ENCODE measurements at places on chromosomes 6 and 20. TPM values are rescaled to one million over a fixed set of nuclear protein-coding genes. Genes with fewer than 3 reads are reported as not detected.

- H3K27me3 ChIP-seq = peaks cover 8% of the 10 kb centered on the region
- H3K27ac ChIP-seq = no peak overlapping the region
- H3K36me3 ChIP-seq = no peaks in the 10 kb centered on the region
- no peak overlapping the region for H3K4me3 ChIP-seq
- DNase-seq = no peak
These were observed 28.3 kb downstream of the RSPO4 start for GRCh38 chr20:973785-974194.

APCDD1L gene
- 1.1 TPM for total RNA-seq

DNA sequence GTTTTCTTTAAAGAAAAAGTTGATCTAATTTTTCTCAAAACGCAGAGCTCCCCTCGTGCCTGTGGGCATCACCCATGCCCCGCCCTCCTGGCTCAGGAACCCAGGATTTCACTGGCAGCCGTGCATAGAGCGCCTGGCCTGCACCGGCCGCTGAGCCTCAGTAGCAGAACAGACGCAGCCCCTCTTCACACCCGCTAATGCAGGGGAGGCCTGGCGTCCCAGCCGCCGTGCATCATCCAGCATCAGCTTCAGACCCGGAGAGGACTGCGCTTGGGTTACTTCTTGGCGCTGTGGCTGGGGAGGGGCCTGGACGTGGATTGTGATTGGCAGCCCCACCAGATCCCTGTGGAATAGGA is 18.1 kb downstream of the RBM38 start:
- no peak overlapping the region for H3K27ac ChIP-seq
- no peak for DNase-seq
- no peaks in the 10 kb centered on the region for H3K4me1 ChIP-seq
- peaks cover 47% of the 10 kb centered on the region for H3K36me3 ChIP-seq
- no peak overlapping the region for H3K4me3 ChIP-seq
- H3K27me3 ChIP-seq = no peaks in the 10 kb centered on the region

GRCh38 chr6:6556161-6556737 is 32.3 kb upstream of the LY86 start:
- no peak overlapping the region for H3K27ac ChIP-seq
- no peak overlapping the region for H3K4me3 ChIP-seq
- no peaks in the 10 kb centered on the region for H3K27me3 ChIP-seq
- peaks cover 2% of the 10 kb centered on the region for H3K4me1 ChIP-seq
- no peak for DNase-seq
- H3K36me3 ChIP-seq = no peaks in the 10 kb centered on the region

DNA sequence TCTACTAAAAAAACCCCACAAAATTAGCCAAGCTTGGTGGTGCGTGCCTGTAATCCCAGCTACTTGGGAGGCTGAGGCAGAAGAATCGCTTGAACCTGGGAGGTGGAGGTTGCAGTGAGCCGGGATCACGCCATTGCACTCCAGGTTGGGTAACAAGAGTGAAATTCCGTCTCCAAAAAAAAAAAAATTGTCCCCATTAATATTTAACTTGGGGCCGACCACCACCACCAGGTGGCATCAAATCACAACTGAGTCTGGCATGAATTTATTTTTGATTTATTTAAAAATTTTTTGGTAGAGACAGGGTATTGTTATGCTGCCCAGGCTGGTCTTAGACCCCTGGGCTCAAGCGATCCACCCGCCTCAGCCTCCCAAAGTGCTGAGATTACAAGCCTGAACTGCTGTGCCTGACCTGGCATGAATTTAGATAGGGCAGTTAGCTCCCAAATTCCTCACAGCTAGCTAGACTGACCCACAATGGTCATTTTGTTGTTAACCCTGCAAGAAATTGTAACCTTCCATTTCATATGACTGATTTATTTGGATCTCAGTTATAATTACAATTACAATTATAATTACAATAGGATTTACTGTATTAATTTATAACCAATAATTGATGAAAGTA is 17.1 kb upstream of the BEND3 start:
- H3K4me1 ChIP-seq = no peaks in the 10 kb centered on the region
- H3K27me3 ChIP-seq = no peaks in the 10 kb centered on the region
- peak; percentile 6 for DNase-seq
- H3K36me3 ChIP-seq = no peaks in the 10 kb centered on the region
- H3K27ac ChIP-seq = no peak overlapping the region
- no peak overlapping the region for H3K4me3 ChIP-seq

MAP3K7 gene
- 26.6 TPM for total RNA-seq

STMND1 gene
- total RNA-seq = not detected

- H3K27me3 ChIP-seq = no peaks in the 10 kb centered on the region
- H3K4me1 ChIP-seq = no peaks in the 10 kb centered on the region
- H3K36me3 ChIP-seq = peaks cover 5% of the 10 kb centered on the region
- no peak overlapping the region for H3K27ac ChIP-seq
- DNase-seq = no peak
These were observed 31.8 kb downstream of the TREML1 start for GRCh38 chr6:41122373-41122772.

GRCh38 chr20:16106191-16106849 is 466.9 kb downstream of the KIF16B start:
- H3K27me3 ChIP-seq = no peaks in the 10 kb centered on the region
- H3K4me1 ChIP-seq = no peaks in the 10 kb centered on the region
- H3K36me3 ChIP-seq = no peaks in the 10 kb centered on the region
- no peak overlapping the region for H3K27ac ChIP-seq
- no peak overlapping the region for H3K4me3 ChIP-seq
- no peak for DNase-seq

CYP39A1 gene
- 39.0 TPM for total RNA-seq

GRCh38 chr6:66717801-66718200 is 1010.8 kb upstream of the EYS start:
- DNase-seq = no peak
- H3K27me3 ChIP-seq = no peaks in the 10 kb centered on the region
- H3K4me1 ChIP-seq = no peaks in the 10 kb centered on the region
- no peak overlapping the region for H3K4me3 ChIP-seq
- H3K27ac ChIP-seq = no peak overlapping the region
- no peaks in the 10 kb centered on the region for H3K36me3 ChIP-seq

AVP gene
- total RNA-seq = not detected

GRCh38 chr6:105619971-105620741 is 217.3 kb upstream of the PREP start:
- no peaks in the 10 kb centered on the region for H3K27me3 ChIP-seq
- no peak overlapping the region for H3K27ac ChIP-seq
- no peaks in the 10 kb centered on the region for H3K36me3 ChIP-seq
- H3K4me1 ChIP-seq = no peaks in the 10 kb centered on the region
- DNase-seq = no peak

DNA sequence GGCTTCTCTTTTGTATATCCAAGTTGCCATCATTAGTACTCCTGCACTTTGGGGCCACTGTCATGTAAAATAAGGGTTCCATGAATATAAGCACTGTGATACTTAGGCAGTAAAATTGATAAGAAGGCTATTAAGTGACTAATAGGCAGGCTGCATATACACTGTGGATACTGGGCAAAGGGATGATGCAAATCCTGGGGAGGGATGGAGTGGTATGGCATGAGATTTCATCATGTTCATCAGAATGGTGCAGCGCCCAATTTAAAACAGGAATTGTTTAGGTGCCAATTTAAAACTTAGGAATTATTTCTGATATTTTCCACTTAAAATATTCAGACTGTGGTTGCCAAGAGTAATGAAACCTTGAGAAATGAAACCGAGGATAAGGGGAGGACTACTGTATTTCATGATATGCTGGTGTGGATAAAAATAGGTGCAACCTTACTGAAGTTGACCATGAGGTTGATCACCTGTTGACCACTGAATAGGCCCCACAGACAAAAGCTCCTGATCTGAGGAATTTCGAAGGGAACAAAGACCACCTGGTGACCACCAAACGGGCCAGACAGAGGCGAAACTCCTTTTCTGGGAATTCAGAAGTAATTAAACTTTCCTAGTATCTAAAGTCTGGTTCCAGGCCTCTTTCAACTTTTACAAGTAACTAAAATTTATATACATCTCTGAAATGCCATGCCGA is 4.9 kb upstream of the TRIM39 start:
- no peak overlapping the region for H3K4me3 ChIP-seq
- no peaks in the 10 kb centered on the region for H3K36me3 ChIP-seq
- no peak overlapping the region for H3K27ac ChIP-seq
- H3K4me1 ChIP-seq = peaks cover 31% of the 10 kb centered on the region
- no peak for DNase-seq

LIN28B gene
- not detected for total RNA-seq
